ENCODE measurements at places on chromosomes 5 and 9.

GRCh38 chr5:61461417-61461816 is 129.4 kb downstream of the ZSWIM6 start:
- DNase-seq, result no peak

- no peak for DNase-seq
Observed at GRCh38 chr5:141515141-141515540, 26.3 kb downstream of the PCDHGC5 start.

- DNase-seq, result no peak
Observed at GRCh38 chr5:158805195-158805594, 294.5 kb downstream of the EBF1 start.

DNA sequence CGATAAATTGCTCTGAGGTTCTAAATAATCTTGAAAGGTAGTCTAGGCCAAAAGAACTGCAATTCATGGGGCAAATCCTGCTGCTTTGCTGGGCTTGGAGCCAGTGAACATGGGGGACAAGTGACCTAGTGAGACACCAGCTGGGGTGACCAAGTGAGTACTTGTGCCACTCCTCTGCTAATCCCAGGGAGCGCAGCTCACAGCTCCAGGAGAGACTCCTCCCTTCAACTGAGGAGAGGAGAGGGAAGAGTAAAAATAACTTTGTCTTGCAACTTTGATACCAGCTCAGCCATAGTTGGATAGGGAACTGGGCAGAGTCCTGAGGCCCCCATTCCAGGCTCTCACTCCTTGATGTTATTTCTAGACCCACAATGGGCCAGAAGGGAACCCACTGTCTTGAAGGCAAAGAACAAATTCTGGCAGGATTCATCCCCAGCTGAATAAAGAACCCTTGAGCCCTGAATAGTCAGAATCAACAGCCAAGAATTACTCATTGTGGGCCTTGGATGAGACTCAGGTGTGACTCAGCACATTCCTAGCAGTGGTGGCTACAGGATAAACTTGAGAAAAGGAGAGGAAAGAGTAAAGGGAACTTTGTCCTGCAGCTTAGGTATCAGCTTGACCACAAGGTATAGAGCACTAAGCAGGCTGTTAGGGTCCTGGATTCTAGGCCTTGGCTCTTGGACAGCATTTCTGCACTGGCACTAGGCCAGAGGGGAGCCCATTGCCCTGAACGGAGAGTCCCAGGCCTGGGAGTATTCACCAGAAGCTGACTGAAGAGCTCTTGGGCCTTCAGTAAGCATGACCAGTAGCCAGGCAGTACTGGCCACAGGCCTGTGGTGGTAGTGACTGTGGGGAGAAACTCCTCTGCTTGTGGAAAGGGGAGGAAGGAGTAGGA is 288.3 kb upstream of the CDH18 start:
- DNase-seq, result no peak

GRCh38 chr9:118418887-118419565 is 714.8 kb downstream of the TLR4 start:
- no peak for DNase-seq

- no peak for DNase-seq
Observed at GRCh38 chr5:170832241-170832640, 29.6 kb upstream of the RANBP17 start.

- no peak for DNase-seq
Observed at GRCh38 chr9:28086881-28087280, 513.6 kb upstream of the C9orf72 start.

DNA sequence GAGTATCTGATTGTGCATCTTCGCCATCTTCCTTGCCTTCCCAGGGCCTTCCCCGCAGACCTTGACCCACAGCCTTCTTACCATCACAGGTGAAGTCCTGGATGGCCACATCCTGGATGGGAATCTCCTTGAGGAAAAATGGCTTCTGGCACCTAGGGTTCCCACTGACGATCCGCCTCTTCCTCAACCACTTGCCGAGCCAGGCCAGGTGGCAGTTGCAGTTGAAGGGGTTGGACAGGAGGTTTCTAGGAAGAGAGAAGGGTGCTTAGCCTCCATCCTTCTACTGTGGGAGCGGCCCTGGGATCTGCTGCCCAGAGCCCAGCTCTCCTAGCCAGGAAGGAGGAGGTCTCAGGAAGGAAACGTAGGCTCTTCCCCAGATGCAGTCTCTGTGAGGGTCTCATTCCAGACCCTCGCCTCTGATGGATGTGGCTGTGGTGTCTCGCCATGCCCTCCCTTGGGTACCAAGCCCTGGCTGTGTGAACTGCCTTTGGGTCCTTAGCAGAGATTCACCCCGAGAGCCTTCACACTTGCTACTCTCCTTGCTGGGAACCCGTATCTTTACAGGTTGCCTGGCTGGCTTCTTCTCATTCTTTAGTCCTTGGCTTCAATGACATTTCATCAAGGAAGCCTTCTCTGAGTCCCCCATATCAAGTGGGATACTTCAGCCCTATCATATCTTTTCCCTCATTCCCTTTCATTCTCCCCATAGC is 170.4 kb upstream of the PANK3 start:
- no peak for DNase-seq

GRCh38 chr9:129432297-129433154 is 188.4 kb downstream of the C9orf50 start:
- DNase-seq, result no peak

DNA sequence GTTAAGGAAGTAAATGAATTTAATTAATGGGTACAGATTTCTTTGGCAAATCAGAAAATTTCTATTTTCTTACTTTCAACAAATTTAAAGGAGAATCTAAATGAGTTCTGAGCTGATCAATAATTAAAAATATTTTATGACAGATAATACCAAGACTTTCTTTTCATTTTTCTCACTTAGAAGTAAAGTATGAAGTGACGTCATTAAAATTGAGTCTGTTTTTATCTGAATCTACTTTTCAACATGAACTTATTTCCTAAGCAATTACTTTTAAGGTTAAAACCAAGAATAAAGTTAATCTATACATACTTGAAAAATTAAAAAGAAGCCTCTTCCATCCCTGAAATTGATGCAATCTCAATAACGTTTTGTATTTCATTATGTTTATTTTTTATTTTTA is 552.8 kb upstream of the ST8SIA4 start:
- no peak for DNase-seq

DNA sequence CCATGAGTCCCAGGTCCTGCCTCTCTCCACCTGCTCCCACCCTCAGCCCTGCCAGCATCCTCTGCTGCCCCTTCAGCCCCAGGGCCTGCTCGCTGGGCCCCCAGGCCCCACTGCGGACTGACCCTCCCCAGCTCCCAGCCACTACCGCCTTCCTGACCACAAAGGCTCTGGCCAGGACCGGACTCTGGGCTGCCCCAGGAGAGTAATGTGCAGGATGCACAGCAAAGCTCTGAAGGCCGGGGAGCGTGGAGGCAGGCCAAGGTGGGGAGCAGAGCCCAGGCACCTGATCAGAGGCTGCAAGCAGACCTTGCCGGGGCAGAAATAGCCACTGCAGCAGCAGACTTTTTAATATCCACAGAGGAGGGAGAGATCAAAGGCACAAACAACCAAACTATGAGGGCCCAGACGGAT is 27.9 kb downstream of the IPPK start:
- DNase-seq, result no peak

GRCh38 chr5:146001544-146002190 is 65.3 kb downstream of the SH3RF2 start:
- DNase-seq, result no peak

DNA sequence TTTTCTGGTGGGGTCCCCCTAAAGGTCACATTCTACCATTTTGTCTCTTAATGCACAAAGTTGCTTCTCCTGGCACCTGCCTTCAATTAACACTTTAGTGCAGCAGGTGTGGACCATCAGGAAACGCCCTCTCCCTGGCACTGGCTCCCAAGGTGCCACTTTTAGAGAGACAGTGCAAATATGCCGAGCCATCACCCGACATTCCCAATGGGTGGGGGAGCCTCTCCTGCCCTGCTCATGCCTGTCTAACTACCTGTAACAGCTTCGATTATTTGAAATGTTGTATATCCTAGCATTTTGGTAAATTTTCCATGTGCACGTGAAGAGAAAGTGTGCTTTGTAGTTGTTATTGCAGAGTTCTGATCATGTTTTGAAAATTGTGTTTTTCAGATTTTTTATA is 13.2 kb upstream of the LRRC14B start:
- DNase-seq, result no peak

DNA sequence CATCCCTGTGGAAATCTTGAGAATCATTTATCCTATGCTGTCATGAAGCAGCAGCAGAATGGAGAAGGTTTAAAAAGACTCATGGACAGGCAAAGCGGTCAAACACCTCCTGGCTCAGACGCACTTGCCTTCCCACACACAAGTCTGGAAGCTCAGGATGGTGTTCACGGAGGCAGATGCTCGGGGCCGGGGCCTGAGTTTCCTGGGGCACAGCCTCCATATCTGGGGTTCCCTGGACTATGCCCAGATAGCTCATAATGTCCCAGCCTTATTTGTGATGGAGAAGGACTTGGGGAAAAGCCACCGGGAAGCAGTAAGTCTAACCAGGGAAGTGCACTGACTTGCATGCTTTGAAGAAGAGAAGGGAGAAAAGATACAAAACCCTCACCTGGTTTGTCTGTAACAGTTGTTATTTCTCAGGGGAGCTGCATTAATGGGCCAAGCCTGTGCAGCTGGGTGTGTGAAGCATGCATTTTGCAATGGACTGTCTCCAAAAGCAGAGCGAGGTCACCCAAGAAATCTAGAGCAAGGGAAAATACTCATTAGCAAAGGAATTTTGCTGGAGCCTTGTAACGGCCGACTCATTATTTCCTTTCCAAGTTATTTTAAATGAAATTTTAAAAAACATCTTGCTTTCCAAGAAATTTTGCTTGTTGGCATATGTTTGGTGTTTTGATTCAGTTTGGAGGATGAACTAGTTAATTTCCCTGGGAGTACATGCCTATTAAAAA is 3.4 kb downstream of the S1PR3 start:
- no peak for DNase-seq

GRCh38 chr9:109411069-109411761 is 86.9 kb downstream of the PTPN3 start:
- no peak for DNase-seq

- no peak for DNase-seq
Observed at GRCh38 chr5:153807801-153808200, 230.9 kb downstream of the FAM114A2 start.

DNA sequence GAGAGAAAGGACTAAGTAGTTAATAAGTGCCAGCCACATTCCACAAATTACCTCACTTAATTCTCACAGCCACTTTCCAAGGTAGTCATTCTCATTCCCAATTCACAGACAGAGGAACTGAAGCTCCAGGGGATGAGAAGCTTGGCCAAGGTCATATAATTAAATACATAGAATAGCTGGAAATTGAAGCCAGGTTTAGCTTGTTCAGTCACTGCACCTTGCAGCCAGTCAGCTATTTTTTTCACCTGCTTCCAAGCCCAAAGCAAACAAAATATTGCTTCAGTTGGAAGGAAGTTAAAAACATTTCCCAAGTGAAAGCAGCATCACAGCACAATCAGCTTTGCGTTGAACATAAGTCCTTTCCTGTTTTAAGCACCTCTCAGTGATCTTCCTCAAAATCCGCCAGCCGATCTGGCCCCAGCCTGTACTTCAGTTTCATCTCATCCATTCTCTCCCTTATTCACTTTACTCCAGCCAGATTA is 4.8 kb downstream of the ALDH1A1 start:
- DNase-seq, result no peak

DNA sequence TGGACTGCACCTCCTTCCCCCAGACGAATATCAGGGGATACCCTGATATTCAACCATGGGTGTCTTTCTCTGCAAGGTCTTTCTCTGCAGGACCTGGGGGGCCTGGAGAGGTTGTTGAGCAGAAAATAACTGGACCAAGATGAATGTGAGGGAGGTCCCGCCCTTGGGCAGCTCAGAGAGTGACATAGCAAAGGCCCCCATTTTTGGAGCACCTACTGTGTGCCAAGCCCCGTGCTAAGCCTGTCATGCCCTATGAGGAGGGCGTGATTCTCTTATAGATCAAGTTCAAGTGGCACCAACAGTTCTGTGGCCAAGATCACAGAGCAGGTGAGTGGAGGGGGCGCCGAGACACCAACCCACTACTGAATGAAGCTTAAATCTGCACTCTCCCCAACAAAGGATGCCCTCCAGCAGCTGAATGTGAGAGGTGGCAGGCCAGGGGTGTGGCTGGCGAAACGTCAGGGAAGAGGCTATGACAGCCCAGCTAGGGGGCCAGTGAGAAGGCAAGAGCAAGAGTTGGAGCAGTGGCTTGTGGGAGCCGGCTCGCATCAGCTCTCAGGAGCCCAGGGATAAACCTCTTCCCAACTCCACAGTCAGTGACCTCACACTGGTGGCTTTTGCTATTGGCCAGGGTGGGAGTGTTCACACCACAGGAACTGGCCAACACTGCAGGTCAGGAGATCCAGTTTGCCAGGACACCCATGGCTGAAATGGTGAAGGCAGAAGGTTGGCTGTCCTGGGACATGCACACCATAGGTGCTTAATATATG is 5.3 kb downstream of the SARDH start:
- no peak for DNase-seq

DNA sequence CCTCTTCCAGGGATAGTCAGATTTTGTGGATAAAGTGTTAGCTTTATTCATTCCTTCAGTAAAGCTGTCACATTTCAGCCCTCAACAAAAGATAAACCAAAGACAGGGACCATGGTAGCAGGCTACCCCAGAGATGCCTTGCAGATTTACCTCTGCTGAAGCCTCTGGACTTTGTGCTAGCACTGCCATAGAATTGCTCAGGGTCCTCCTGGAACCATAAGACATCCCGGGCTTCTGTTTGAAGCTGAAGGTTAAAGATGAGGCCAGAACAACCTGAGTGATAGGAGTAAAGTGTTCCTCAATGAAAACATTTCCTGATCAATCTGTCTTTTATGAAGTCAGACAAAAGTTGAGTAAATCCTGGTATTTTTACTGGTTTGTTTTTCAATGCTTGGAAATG is 57.5 kb upstream of the ARL15 start:
- DNase-seq, result no peak

- DNase-seq, result no peak
Observed at GRCh38 chr5:68894673-68895072, 199.1 kb upstream of the SLC30A5 start.

- no peak for DNase-seq
Observed at GRCh38 chr9:109966643-109967368, 186.8 kb downstream of the PALM2AKAP2 start.

Data from stimulated activated CD4-positive, alpha-beta T cell treated with anti-CD3 and anti-CD28 coated beads, Interleukin-1b, Interleukin-23, amount 100 ng/mL, for 4 hours (primary cell).